ENCODE measurements at places on chromosomes 4 and X. TPM values are rescaled to one million over a fixed set of nuclear protein-coding genes. Genes with fewer than 3 reads are reported as not detected.

ATP7A gene
- 7.3 TPM for total RNA-seq

MAGEE1 gene
- 3.8 TPM for total RNA-seq

GATB gene
- 104 TPM for total RNA-seq

WDR45 gene
- total RNA-seq = 70.0 TPM

GRCh38 chr4:3215256-3215655 is 33.7 kb upstream of the MSANTD1 start:
- DNase-seq = no peak

C4orf51 gene
- not detected for total RNA-seq

DNA sequence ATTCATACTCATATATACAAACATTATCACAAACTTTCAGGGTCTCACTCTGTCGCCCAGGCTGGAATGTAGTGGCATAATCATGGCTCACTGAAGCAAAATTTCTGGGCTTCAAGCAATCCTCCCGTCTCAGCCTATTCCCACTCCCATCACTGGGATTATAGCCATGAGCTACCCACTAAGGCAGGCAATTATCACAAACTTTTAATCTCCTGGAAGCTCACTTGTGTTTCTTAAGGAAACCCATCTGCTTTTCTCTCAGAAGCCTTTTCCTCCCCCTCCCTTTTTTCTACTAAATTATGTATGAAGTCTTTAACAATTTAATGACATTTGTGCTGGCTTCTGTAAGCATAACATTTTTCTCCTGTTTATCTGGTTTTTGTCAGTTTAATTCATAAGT is 170.5 kb downstream of the AREG start:
- no peak for DNase-seq

- DNase-seq = no peak
Measured at GRCh38 chr4:9996319-9997110, 24.8 kb downstream of the SLC2A9 start.

GRCh38 chr4:77994194-77994721 is 62.9 kb upstream of the FRAS1 start:
- DNase-seq = no peak

ANXA3 gene
- 10.9 TPM for total RNA-seq

GRCh38 chrX:93760163-93760562 is 86.2 kb downstream of the FAM133A start:
- DNase-seq = no peak

DNA sequence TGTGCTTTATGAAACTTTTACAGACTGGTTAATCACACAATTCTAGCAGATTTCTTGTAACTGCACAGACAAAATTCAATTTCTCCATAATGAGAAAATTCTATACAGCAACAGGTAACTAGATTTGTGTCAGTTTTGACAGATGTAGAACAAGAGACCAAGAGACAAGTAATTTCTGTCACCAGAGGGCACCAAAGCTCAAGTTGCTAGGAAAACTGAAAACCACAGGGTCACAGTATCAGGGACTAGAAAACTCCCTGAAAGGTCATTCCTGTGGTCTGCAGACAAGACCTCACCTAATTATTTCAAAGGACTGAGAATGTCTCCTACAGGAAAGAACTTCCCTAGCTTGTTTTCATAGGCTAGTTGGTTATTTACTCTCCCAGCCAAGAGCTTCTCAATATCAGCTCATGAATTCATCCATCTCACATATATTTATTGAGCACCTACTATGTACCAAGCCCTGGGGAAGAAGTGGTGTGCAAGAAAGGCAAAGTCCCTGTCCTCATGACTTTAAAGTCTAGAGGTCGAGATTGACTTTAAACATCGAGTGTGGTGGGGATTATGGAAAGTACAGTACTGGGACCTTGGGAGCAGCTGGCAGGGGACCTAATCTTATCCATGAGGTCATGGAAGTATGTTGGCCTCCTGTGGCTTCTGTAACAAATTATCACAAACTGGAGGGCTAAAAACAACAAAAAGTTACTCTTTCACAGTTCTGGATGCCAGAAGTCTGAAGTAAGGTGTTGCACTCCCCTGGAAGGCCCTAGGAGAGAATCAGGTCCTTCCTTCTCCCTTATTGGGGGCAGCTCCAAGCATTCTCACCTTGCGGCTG is 47.8 kb upstream of the SETD7 start:
- DNase-seq = no peak

SUPT20HL2 gene
- total RNA-seq = not detected

DNA sequence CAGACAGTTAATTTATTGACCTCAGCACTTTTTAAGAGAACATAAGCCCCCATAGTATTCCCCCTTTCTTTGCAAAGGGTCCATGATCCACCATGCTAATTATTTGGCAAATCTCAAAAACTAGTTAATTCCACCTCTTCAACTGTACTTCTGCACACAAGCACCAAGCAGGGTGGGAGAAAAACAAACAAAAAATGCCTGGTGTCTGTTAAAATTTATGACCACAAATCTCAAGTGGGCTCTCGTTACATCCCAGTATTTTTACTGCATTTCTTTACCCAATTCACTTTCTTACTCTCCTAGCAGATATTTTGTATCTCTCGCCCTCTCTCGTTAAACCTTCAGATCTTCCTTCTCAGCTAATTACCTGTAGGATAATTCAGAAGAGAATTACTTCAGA is 6.1 kb downstream of the ARSJ start:
- no peak for DNase-seq

DNA sequence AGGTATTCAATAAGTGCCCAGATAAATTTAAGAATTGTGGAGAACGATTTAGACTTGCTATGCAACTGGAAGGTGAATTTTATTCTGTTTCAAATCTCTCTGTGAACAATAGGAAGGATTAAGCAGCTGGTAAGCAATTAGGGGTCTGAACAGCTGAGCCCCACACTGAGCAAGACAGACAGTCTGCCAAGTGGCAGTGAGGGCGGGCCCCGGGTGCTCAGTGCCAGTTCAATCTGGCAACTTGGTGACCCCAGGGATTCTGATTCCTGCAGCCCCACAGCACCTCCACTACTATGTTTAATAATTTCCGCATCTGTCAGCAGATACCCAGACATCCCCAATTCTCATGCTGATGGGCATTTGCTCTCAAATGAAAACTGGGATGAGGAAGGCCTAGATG is 317.3 kb downstream of the PPP1R2C start:
- DNase-seq = no peak
